ENCODE measurements at places on chromosomes 11 and 22. TPM values are rescaled to one million over a fixed set of nuclear protein-coding genes. Genes with fewer than 3 reads are reported as not detected.

GRCh38 chr11:57429946-57430345, 3.0 kb upstream of the SLC43A3 start:
- DNase-seq: no peak

DNA sequence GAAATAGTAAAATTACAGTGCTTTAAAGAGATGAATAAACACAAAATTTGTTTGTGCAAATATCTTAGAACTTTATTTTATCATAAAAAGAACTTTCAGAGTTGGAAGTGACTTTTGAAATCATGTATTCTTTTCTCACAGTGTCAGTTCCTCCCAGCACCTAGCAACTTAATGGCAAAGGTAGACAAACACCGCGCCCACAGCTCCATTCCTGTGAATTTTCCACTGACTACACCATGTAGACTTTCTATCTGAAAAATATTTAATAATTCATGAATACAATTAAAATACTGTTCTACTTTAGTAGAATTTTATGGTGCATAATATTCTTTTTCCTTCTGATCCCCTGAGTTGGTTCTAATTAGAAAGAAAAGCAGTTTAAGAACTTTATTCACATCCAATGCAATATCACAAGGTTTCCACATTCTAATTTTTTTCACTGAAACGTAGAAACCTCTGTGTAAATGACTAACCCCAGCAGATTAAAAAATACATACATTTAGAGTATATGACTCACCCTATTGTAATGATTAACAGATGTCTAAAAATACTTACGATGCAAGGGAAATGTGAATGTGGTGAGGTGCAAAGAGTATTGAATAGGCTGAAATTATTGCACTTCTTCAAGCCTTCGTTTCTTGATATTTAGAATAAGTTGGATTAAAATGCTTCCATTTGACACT, 218.2 kb upstream of the CCDC179 start:
- no peak for DNase-seq

DNA sequence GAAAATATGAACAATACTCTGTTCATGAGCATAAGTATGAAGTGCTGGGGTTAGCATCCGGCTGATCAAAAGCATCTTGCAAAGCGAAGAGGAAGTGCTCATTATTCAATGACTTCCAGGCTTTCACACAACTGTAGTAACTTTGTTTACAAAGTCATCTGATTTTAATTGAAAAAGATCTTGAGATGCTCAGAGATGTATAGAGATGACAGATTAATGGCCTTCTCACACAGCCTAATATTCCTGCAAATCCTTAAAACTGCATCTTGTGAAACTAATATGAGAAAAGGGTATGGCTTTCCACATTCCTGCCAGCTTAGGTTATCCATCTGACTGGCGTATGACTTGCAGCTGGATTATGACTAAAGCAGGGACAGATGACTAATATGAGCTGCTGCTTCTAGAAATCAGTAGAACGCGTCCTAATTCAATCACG, 125.4 kb downstream of the CASP12 start:
- DNase-seq: peak; percentile 36

- DNase-seq: no peak
Measured at GRCh38 chr11:26950260-26950719, 43.6 kb upstream of the FIBIN start.

TMEM184B gene
- 31.3 TPM for total RNA-seq

OR8D1 gene
- total RNA-seq: not detected

SULT4A1 gene
- not detected for total RNA-seq
